ENCODE measurements at places on chromosomes 3 and 15. TPM values are rescaled to one million over a fixed set of nuclear protein-coding genes. Genes with fewer than 3 reads are reported as not detected.

Gene SLCO2A1
- total RNA-seq = not detected

Gene GOLGA6A
- total RNA-seq = not detected

DNA sequence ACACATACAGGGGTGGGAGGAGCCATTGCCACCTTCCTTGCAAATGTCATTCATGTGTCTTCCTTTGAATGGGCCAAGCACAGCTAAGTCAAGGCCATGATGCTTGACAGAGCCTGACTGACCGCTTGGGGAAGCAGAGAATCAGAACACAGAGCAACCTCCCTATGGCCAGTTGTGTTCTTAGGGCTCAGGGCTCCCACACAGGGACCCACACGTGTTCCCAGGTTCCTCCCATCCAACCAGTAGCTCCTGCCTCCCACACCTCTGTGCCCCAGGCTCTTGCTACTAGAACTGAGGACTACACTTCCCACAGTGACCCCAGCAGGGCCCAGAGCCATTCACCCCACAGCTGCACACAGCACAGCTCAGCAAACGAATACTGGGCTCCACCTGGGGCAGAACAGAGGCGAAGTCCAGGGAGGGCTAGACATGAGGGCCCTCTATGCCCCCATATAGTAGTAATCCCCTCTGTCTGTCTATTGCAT is 42.9 kb downstream of the KLF15 start:
- no peak for DNase-seq

DNA sequence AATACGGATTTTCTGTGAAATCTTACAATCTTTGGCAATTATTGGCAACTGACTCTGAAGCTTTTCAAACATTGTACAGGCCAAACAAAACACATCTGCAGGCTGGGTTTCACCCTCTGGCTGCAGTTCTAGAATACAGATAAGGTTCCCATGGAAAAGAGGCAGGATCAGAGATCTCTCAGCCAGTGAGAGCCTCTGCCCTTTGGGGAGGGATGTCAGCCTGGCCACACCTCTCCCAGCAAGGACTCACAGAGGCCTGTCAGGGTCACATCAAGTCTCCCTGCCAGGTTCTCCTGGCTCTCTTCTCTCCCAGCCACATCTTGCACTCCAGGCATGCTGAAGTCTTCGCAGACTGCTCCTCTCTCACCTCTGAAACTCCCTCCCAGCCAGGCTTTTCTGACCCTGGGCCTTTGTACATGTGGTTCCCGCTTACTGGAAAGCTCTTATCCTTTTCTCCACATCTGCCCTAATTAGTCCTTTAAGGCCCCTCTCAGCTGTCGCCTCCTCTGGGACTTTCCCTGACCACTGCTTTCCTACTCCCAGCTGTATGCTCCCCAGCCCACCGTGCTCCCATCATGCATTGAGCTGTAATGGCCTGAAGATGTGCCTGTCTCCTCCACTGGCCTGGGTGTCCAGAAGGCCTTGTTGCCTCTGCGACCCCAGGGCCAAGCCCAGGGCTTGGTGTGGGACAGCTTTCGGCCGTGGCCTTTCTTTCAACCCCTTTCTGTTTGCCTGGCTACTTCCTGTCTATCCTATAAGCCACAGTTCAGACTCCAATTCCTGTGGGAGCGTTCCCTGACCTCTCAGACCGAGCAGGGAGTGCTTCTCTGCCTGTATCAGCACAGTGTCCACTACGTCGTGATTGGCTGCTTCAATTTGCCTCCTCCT is 4.3 kb downstream of the RBP1 start:
- DNase-seq = no peak

DNA sequence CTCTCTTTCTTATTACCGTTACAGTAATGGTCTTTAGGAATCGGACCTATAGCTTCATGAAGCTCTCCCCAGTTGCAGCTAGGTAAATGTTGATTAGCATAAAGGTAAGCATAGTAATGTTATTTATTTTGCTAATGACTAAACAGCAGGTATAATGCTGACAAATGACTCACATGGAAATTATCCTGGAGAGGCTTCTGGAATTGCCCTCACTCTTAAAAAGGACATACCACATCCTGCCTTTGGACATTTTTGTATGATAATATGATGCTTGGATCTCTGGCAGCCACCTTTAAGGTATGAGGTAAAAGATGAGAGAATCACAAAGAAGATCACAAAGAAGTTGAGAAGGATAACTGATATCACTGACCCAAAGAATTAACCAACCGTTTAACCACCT is 238.6 kb downstream of the CHL1 start:
- DNase-seq = no peak

DNA sequence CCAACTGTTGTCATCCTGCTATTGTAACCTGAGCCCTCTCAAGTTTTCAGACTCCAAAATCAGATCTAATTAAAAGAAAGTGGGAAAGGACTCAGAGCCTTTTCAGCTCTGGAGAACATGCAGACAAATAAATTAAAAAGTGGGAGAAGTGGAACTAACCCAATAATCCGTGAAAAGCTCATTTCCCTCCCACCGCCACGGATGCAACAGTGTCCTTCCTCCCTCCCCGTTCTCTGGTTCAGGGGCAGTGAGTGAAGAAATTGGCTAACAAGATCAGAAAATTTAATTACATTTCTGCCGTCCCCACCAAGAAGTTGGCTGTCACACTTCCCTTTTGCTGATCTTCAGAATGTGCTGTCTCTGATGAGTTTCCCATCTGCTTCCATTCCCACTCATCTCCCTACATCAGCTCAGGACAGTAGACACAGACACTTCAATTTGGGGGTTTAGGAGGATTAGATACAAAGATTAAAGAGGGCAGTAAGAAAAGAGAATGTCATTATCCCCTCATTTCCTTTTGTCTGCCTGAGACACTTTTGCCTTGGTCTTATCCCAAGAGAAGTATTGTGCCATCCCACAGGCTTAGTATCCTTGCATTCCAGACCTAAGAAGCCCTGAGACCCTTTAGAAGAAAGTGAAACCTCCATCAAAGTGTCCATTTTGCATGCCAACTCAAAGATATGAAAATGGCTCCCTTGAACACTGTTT is 335.7 kb upstream of the PPP2R3A start:
- DNase-seq = no peak

- no peak for DNase-seq
Measured at GRCh38 chr3:87248831-87249230, 21.7 kb downstream of the CHMP2B start.

Data from activated T-helper 1 cell treated with anti-CD3 and anti-CD28 coated beads, Interleukin-12 subunit alpha, Interleukin-12 subunit beta, Interleukin-2, Interleukin-4 antibody, amounts not matched to agents 30 ng/mL and 10 ng/mL and 1 ng/mL, durations not matched to agents 14 hours and 24 hours and 36 hours (primary cell).